ENCODE measurements at places on chromosomes 13 and 19.

DNA sequence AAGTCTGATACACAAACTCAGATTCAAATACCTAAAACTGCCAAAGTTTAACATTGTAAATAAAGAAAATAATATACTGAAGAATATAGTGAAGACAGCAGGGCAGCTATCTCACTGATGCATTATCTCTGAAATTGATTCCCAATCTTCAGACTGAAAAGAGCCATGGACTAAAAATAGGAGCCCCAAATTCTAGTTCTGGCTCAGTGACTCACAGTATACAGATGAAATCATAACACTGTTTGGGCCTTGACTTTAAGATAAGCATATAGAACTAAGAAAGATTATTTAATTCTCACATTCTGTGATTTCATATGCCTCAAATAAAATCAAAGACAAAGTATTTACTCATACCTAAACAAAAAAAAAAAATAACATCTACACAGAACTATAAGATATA is 53.9 kb downstream of the RBM26 start:
- DNase-seq: no peak

DNA sequence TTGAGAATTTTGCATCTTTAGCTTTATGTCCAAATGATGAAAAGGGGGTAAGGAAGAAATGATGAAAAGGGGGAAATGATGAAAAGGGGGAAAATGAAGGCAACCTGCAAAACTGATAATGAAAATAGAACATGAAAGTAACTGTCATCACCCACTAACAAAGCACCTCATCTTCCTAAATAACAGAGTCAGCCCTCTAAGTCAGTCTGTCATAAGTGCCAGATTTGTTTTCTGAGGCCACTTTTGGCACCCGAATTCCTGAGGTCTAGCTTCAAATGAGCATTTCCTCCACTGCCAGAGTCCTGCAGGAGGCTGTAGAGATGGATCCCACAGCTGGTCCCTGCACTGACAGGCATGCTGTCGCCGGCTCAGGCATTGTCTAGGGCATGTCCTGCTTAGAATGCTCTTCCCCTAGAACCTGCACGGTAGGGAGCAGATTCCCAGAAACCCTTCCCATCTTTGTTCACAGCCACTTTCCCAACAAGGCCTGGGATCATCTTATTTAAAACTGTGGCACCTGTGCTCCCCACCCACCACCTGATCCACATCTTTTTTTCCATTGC is 25.3 kb downstream of the RAP2A start:
- no peak for DNase-seq

GRCh38 chr13:30666113-30666512 is 48.4 kb downstream of the USPL1 start:
- DNase-seq: no peak

DNA sequence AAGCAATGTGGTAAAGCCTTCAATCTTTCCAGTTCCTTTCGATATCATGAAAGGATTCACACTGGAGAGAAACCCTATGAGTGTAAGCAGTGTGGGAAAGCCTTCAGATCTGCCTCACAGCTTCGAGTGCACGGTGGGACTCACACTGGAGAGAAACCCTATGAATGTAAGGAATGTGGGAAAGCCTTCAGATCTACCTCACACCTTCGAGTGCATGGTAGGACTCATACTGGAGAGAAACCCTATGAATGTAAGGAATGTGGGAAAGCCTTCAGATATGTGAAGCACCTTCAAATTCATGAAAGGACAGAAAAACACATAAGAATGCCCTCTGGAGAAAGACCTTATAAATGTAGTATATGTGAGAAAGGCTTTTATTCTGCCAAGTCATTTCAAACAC is 15.6 kb upstream of the ZNF763 start:
- DNase-seq: no peak

- no peak for DNase-seq
Measured at GRCh38 chr19:48239120-48239519, 16.6 kb downstream of the CARD8 start.
